ENCODE measurements at places on chromosomes 3 and 15.

GRCh38 chr15:32105258-32106241, 75.2 kb downstream of the CHRNA7 start:
- DNase-seq: no peak

DNA sequence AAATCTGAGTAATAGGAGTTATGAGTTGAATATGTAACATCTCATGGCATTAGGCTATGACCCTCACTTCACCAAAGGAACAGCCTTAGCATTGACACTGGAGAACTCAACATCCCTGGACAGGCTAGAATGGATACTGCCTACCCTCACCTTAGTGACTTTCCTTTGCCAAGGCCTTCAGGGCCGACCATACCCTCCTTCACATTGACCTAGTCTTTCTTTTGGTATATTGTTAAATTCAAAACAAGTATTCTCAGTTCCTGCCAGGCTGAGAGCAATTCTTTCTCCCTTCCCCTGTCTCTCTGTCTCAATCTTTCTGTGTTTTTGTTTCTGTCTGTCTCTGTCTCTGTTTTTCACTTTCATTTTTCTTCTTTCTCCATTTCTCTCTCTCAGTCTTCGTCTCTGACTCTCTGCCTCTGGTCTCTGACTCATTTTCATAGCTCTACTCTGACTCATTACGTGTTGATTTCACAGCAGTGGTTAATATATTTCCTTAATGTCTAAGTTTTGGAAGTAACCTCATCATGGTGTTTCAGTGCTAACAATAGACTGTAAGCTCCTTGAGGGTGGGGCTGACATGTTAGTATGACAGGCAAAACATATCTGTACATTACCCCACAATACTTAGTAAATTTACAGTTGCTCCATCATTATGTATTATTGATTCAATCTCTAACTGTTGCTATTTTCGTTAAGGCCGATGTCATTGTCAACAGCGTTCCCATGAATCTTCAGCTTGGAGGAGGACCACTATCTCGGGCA, 32.5 kb downstream of the PARP15 start:
- peak; percentile 28 for DNase-seq

DNA sequence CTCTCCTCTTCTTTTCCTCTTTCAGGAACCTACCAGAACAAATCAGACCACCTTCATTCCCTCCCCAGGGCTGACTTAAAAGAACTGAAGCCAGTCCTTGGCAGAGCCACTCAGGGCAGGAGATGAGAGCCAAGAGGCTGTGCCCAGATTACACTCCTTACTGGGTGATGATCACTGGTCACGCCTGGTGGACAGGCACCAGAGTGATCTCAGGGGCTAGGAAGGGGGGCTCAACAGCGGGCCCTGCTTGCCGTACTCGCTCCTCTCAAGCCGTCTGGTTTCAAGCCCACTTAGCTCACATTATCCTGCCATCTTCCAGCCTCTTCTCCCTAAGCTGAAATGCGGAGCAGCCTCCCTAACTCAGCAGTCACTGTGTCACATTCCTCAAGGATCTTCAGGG, 1.7 kb upstream of the FAH start:
- DNase-seq: no peak

DNA sequence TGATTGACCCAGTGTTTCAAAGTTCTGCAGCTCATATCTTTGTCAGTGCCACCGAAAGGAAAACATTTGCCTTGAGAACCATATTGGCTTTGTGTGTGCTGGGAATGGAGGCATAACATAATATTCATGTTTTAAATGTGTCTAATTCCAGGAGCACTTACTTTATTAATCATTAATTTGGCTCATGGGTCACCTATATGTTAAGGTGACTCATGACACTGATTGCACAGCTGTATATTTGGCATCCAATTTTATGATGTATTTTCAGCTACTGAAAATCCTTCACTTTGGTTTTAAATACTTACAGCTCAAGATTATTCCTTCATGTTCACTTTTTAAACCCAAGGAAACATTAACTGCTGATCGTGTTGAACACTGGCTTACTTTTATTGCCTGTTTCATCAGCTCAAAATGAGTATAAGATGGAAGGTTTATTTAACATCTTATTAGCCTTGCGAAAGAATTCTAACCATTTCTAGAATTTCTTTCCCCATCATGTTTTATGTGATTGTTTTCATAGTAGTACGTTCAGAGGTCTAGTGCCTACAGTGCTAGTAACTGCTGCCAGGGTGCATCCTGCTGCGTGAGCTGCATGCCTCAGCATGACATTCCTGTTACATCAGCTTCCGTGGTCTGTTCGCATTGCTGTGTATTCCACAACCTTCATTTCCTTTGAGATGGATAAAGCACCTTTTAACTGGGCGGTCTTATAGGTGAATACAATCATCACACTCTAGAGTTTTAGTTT, 63.7 kb downstream of the LRCH3 start:
- DNase-seq: no peak

- DNase-seq: no peak
Observed at GRCh38 chr3:113498221-113499005, 16.5 kb downstream of the SPICE1 start.

DNA sequence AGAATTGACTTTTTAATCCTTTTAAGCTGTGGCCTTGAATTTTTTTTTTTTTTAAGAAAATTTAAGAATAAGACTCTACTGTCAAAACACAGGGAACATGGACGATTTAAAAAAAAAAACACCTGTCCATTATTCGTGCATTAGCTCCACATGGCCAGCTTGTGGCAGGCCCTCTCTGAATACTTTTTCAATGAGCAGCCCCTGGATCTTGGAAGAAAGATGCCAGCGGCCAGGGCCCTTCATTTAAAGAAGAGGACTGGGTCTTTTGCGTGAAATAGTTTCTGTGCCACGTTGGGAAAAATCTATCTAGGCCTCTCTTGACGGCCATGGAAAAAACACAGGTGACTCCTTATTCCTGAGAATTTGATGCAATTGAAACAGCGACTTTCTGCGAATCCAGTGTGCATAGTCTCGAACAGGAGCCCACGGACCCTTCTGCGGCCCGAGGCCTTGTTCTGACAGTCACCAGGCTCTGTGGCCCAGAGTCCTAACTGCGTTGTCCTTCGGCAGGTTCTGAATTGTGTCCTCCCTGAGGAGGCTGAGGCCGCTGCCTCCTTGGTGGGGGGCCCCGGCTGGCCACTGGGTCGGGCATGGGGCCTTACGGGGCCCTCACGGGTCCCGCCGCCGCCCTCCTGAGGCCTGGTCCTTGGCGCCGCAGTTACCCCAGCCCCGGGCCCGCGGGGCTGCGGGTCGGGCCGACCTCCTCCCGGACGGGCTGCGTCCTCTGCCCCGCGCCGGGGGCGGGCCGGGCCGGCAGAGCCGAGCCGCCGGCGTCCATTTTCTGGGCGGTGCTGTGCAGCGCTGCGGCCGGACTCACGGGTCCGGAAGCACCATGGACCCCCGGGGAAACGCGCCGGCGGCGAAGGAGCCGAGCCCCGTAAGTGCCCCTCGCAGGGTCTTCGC, 33.5 kb downstream of the ZBTB38 start:
- peak; percentile 60 for DNase-seq

DNA sequence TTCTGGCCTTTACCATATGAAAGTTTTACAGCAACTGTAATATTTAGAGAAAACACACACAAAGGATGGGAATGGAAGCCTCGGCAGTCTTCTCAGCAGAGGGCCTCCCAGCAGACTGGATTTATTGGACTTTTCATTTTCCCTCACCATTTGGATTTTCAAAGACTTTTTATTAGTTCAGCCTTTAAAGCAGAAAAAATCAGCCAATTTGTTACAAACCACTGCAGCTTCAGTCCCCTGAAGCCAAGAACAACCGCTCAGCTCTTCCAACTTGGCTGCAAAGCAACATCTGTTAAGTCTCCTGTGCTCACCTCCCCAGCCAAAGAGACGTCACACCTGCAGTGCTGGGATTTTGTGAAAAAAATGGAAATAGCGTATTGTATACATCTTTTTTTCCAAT, 120.8 kb downstream of the GMPS start:
- no peak for DNase-seq

GRCh38 chr3:48155122-48155521, 33.1 kb downstream of the CDC25A start:
- DNase-seq: no peak
